ENCODE measurements at places on chromosomes 12 and 14.

DNA sequence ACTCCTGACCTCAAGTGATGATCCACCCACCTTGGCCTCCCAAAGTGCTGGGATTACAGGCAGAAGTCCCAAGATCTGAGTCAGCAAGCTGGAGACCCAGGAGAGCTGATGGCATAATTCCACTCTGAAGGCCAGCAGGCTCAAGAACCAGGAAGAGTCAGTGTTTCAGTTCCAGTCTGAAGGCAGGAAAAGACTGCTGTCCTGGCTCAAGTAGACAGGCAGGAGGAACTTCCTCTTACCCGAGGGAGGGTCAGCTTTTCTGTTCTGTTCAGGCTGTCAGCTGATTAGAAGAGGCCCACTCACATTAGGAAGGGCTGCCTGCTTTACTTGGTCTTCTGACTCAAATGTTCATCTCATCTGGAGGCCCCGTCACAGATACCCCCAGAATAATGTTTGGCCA is 206.0 kb upstream of the MYL2 start:
- DNase-seq, result no peak

- DNase-seq, result no peak
Measured at GRCh38 chr14:41490323-41490722, 116.4 kb upstream of the LRFN5 start.

- no peak for DNase-seq
Measured at GRCh38 chr12:51687614-51688013, 96.6 kb downstream of the SCN8A start.

DNA sequence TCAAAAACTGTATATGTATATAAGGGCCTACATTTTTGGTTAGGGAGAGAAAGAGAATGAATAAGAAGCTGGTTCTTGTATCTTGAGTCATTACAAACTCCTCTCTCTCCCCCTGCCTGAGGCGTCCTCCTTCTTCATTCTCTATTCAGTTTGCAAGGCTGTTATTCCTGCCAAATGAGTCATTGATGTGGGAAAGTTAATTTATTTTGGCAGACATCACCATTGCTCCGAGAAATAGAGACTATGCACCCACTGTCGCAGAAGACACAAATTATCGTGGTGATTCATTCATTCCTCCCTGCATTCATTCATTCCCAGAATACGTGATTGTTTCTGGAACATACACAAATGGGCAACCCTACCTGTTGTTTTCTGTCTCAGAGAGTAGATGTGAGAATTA is 112.5 kb upstream of the MED13L start:
- no peak for DNase-seq

GRCh38 chr14:36931791-36932190 is 240.6 kb downstream of the SLC25A21 start:
- no peak for DNase-seq

DNA sequence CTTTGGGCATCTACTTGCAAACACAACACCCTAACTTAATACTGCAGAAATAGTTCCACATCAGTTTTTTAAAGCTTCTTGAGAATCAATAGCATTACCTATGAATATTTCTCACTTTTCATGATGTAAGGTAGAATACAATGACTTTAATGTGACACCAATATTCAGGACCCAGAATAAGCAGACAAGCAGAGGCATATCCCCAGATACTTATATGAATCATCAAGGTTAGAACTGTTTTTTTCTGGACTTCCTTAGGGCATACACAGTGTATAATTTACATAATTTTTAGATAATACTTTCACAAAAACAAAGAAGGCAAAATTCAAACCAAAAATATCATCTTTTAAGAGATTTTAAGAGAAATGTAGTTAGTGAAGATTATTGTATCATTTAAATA is 885.8 kb downstream of the FSCB start:
- no peak for DNase-seq

DNA sequence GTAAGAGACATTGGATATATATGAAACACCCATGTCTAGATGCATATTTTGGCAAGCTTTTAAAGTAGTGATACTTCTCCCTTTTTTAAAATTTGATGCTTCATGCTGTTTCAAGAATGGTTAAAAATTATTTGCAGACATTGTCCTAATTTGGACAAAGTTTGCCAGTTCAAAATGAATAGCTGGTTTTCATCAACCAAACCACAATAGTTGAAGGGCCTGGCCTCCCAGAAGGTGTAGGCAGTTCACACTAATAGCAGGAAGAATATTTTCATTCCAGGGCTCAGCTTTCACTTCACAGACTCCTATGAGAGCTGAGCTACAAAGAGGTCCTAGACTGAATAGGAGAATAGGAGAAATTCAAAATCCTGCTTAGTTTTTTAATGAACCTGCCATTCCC is 78.7 kb downstream of the STXBP6 start:
- DNase-seq, result no peak

All from SJCRH30 (cell line).